ENCODE measurements at places on chromosomes 2 and 18.

DNA sequence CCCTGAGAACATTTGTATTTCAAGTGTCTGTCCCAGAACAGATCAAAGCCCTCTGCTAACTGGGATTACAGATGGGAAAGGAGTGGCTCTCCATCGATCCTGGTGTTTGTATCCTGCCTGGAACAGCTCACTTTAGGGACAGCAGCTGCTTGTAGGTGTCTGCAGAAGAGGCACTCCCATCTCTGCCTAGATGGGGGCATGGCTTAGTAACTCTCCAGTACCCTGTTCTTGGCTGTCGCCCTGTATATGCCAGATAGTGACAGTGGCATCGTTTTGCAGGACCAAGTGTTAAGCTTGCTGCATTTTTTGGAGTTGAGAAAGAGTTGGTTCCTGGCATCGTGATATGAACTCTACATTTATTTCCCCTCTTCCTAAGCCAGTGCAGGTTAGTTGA is 189.9 kb downstream of the SH3RF3 start:
- no peaks in the 10 kb centered on the region for H3K36me3 ChIP-seq
- H3K27me3 ChIP-seq: peaks cover 2% of the 10 kb centered on the region
- H3K4me1 ChIP-seq: peaks cover 30% of the 10 kb centered on the region
- H3K27ac ChIP-seq: peak overlapping the region; percentile 32

DNA sequence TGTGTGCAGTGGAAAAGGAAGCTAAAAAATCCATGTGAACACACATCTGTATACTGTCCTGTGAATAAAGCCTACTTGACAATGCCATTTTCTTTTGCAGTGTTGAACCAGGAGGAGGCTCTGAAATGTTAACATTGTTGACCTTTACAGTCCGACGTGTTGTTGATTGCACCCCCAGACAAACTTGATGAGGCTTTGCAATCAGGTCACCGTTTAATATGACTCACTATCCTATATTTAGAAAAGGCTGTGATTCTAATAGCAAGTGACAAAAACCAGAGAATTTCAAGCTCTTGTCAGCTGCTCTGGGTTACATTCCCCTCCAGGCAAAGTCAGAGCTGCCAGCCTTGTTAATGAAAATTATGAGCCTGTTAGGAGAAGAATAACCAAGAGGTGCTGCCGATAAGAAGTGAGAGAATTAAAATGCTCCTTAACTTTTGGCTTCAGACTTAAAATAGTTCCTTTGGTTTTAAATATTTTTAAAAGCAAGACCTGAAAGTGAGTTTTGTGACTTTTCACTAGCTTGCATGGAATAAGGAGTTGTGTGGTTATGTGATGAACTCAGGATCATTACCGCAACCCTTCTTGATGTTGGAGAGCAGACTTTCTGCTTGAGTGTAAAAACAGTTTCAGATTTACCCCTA is 162.1 kb downstream of the QPCT start:
- no peaks in the 10 kb centered on the region for H3K36me3 ChIP-seq
- no peak overlapping the region for H3K27ac ChIP-seq
- H3K4me1 ChIP-seq: peaks cover 8% of the 10 kb centered on the region

- H3K4me1 ChIP-seq: peaks cover 19% of the 10 kb centered on the region
- no peaks in the 10 kb centered on the region for H3K27me3 ChIP-seq
- no peaks in the 10 kb centered on the region for H3K36me3 ChIP-seq
- DNase-seq: peak; percentile 86
- H3K4me3 ChIP-seq: no peak overlapping the region
- H3K27ac ChIP-seq: peak overlapping the region; percentile 74
These were observed 2.9 kb downstream of the MXD1 start for GRCh38 chr2:69917852-69918251.

- H3K4me1 ChIP-seq: peaks cover 5% of the 10 kb centered on the region
- peak overlapping the region; percentile 65 for H3K4me3 ChIP-seq
- H3K27ac ChIP-seq: no peak overlapping the region
- H3K36me3 ChIP-seq: no peaks in the 10 kb centered on the region
These were observed 84.1 kb upstream of the EPB41L3 start for GRCh38 chr18:5627776-5628511.

- peak overlapping the region; percentile 10 for H3K4me3 ChIP-seq
- H3K27me3 ChIP-seq: no peaks in the 10 kb centered on the region
- H3K36me3 ChIP-seq: no peaks in the 10 kb centered on the region
- H3K27ac ChIP-seq: no peak overlapping the region
- H3K4me1 ChIP-seq: peaks cover 40% of the 10 kb centered on the region
These were observed 10.0 kb downstream of the SPEG start for GRCh38 chr2:219444566-219445091.

DNA sequence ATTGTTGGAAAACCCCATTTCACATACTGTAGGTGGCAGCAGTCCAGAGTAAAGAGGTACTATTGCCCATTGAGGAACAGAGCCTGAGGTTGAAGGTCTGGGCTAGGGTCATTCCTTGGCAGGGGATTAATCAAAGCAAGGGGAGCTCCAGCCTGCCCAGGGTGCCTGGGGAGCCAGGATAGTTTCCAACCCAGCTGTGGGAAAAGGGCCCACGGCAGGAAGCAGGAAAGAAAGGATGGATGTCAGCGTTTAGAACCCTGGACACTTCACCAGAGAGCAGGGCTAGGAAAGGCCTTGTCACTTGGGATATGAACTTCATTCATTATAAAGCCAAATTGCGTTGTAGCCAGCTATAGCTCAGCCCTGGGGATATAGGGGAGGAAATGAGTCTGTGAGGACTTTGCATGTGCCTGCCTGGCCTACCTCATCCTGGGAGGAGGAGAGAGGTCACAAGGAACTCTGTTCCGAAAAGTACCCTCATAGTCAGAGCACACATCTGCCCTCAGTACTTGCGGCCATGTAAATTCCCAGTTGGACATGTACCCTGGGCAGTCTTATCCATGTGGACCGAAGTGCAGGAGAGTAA is 140.2 kb upstream of the COPS8 start:
- no peak for DNase-seq
- peaks cover 2% of the 10 kb centered on the region for H3K27me3 ChIP-seq
- H3K27ac ChIP-seq: no peak overlapping the region
- H3K4me1 ChIP-seq: no peaks in the 10 kb centered on the region

- H3K36me3 ChIP-seq: no peaks in the 10 kb centered on the region
- no peak overlapping the region for H3K27ac ChIP-seq
- peaks cover 2% of the 10 kb centered on the region for H3K27me3 ChIP-seq
- DNase-seq: no peak
- no peak overlapping the region for H3K4me3 ChIP-seq
- no peaks in the 10 kb centered on the region for H3K4me1 ChIP-seq
These were observed 12.6 kb downstream of the DRC1 start for GRCh38 chr2:26414311-26414710.

DNA sequence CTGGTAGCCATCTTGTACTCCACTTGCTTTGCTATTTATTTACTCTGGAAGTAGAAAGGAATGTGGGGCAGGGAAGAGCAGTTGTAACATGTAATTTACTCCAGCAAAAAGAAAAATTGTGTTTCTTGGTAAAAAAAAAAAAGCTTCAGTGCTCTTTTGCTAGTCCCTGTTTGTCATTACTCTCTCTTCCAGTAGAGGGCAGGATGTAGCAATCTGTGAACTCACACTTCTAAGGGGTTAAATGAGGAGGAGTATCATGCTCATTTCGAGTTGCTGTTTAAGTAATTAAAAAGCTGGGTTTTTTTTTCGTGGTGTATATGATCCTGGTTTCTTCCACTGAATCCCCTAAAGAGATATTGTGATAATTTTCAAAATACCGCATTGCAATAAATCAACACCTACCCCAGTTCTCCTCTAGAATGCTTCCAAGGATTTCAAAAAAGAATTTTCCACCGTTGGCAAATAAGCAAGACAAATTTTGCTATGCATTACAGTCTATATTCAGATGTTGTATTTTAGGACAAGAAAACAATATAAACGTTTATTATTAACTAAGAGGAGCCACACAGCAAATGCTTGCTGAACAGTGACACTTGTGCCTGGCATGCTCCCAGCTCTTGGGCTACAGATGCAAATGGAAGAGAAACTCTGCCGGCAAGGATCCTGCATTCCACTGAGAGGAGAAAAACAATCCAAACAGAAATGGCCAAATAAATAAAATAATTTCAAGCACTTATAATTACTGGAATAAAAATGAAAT is 261.6 kb downstream of the ASXL3 start:
- peak; percentile 34 for DNase-seq
- no peak overlapping the region for H3K4me3 ChIP-seq
- no peaks in the 10 kb centered on the region for H3K27me3 ChIP-seq
- no peaks in the 10 kb centered on the region for H3K4me1 ChIP-seq

DNA sequence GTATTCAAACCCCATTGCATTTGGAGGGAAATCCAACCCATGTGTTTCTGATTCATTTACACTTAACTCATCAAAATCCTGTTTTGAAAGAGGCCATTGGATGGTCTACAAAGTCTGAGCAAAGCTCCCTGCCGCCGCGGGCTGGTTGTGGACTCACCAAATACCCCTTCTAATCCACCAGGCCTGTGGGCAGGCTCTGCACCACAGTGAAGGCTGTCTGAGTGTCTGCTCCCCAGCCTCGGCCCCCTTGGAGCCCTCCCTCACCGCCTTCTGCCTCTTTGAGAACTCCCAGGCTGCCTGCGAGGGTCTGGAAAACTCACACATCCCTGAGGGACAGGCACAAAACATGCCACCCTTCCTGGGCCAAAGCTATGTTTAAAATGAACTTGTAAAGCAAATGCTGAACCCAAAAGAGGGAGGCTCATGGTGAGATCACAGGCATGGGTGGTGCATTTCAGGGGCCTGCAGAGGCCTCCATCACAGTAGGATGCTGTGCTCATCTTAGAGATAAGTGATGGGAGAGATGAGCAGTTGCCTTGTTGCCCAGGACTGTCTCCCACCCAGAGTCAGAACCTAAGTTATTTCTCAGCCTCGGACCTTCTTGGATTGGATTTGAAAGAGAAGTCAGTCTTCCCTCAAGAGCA is 225.0 kb downstream of the CYP26B1 start:
- no peaks in the 10 kb centered on the region for H3K27me3 ChIP-seq
- no peak overlapping the region for H3K27ac ChIP-seq
- H3K4me1 ChIP-seq: no peaks in the 10 kb centered on the region
- no peaks in the 10 kb centered on the region for H3K36me3 ChIP-seq

DNA sequence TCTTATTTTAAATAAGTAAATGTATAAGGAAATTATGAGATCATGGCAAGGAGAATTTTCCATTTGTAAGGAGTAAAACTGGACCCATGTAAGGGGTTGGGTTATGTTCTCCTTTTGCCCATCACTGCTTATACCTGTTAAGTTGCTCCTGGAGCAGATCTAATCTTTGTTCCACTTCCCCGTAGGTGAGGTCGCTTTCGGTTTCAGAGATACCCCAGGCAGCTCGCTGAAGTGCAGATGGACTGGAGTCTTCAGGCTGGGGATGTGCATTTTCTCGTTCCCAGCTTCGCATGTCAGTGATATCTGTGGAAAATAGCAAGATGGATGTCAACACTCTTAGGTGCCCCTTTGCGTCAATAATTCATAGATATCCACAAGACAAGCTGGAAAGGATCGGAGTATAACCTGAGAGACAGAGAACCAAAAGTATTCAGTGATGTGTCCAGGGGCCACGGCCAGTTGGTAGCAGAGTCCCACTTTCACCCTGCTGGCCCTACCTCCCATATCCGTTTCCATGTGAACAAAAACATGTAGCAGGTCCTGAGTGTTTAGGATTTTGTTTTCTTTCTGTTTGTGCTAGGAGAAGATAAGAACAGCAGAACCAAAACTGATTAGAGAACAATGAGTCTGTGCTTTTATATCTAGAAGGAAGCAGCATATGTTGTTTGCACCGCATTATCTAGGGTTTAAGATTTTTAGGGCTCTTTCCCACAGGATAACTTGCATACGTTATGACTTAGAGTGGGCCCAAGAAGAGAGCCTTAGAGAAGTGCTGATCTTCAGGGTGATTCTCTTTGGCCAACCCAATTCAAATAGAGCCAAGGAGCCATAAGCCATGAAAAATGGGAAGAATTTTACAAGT is 36.0 kb downstream of the GCA start:
- H3K27ac ChIP-seq: no peak overlapping the region
- H3K27me3 ChIP-seq: no peaks in the 10 kb centered on the region
- H3K4me3 ChIP-seq: no peak overlapping the region
- H3K4me1 ChIP-seq: no peaks in the 10 kb centered on the region
- DNase-seq: no peak

DNA sequence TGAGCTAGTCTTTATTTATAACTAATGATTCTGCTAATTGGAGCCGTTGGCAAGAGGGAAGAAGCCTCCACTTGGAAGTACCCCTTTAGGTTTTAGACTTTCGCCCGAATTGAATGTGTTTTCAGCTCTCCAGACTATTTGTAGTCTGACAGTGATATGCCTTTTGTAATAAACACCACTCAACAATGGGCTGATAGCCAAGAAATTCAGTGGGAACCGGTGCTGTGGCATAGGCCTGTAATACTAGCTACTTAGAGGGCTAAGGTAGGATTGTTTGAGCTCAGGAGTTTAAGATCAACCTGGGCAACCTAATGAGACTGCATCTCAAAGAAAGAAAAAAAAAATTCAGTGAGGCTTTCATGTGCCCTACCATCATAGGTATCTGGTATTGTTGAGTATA is 13.6 kb upstream of the ZSCAN30 start:
- no peak overlapping the region for H3K4me3 ChIP-seq
- H3K36me3 ChIP-seq: peaks cover 38% of the 10 kb centered on the region
- no peak overlapping the region for H3K27ac ChIP-seq
- H3K4me1 ChIP-seq: no peaks in the 10 kb centered on the region

GRCh38 chr2:57080035-57080434 is 896.2 kb downstream of the CCDC85A start:
- H3K4me1 ChIP-seq: no peaks in the 10 kb centered on the region
- no peaks in the 10 kb centered on the region for H3K36me3 ChIP-seq
- H3K27ac ChIP-seq: no peak overlapping the region

DNA sequence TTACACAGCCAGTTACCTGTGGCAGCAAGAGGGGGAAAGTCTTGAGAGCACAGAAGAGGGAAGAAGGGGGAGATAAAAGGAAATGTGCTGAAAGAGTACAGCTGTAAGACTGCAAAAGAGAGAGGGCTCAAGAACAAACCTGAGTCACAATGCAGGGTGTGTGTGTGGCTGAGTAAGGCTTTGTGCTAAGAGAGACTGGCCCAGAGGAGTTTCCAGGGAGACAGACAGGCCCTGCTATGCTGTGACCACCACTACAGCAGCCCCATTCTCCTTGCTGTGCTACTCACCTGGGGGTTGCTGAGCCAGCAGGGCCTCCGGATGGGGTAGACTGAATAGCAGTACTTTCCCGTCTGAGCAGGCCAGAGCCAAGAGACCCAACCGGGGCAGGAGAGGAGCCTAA is 12.4 kb upstream of the MPV17 start:
- H3K27ac ChIP-seq: no peak overlapping the region
- peaks cover 41% of the 10 kb centered on the region for H3K36me3 ChIP-seq
- no peak overlapping the region for H3K4me3 ChIP-seq
- DNase-seq: no peak
- no peaks in the 10 kb centered on the region for H3K4me1 ChIP-seq

- DNase-seq: peak; percentile 12
- no peaks in the 10 kb centered on the region for H3K27me3 ChIP-seq
- no peaks in the 10 kb centered on the region for H3K4me1 ChIP-seq
- no peak overlapping the region for H3K27ac ChIP-seq
These were observed 62.1 kb upstream of the ZNF516 start for GRCh38 chr18:76557026-76557575.

DNA sequence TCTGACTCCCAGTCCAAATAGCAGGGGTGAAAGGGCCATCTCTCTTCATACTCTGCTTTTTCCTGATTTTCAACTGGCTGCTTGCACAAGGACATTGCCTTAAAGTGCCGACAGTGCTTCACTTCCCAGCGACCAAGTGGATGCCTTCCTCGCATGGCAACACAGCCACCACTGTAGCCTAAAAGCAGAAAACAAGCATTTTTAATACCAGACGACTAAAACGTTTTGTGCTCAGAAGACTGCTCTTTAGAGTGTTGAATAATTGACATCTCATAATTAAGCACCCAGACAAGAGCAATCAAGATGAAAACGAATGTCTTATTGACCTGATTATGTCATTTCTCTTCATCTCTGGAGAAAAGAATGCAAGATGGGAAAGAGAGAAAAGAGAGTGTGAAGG is 75.2 kb downstream of the PLA2R1 start:
- no peaks in the 10 kb centered on the region for H3K36me3 ChIP-seq
- DNase-seq: no peak
- H3K4me3 ChIP-seq: no peak overlapping the region
- H3K27me3 ChIP-seq: no peaks in the 10 kb centered on the region
